WTC11 (cell line): ENCODE measurements at places on chromosomes 16 and 17. TPM values are rescaled to one million over a fixed set of nuclear protein-coding genes. Genes with fewer than 3 reads are reported as not detected.

- DNase-seq = peak; percentile 85
Measured at GRCh38 chr17:33520426-33521330, 227.6 kb upstream of the ASIC2 start.

DNA sequence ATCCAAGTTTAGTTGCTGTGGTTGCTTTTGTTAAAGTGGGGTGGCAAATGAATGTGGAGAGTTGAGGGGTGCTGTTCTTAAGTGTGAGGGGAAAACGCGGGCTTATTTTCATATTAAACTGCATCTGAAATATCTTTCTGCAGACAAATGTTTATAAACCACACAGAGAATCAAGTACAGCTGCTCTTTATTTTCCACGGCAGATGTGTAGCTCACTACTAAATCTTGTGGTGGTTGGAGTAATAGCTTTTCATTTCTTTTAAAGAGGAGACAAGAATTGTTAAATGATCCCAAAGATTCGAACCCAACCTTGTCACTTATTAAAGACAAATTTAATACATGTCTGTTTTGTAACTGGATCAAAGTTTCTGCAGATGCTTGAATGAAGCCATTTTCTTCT lies 2.1 kb downstream of the CLTC start:
- no peak for DNase-seq

The CACNG1 gene
- total RNA-seq = not detected in 3 replicates

The ATP6V0D1 gene
- total RNA-seq = 32.5 to 44.1 TPM (median 33.8 TPM) in 3 replicates

The TERB1 gene
- total RNA-seq = not detected in 3 replicates
